Renal pelvis (tissue), 12 donors: ENCODE measurements at places on chromosomes 2 and 18. TPM values are rescaled to one million over a fixed set of nuclear protein-coding genes. Genes with fewer than 3 reads are reported as not detected.
A peak's percentile ranks its signal among the peaks of the same experiment; 100 is the strongest.

DNA sequence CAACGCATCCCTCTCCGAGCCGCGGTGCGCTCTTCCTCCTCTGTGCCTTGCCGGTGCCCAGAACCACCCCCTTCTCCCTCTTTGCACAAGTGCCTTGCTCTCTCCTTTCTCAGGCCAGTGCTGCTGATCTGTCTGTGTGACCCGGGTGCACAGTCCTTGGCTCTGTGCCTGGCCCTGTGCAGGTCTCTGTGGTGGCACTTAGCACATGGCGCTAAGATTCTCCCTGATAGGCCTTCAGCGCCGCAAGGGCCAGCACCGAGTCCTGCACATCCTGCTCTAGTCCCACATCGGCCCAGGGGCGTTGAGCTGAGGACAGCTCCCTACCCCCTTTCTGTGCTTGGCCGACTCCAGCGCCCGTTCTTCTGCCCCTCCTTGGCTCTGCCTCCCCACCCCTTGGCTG, 136.1 kb downstream of the NEDD4L start:
- DNase-seq = no peak

- DNase-seq = no peak
Observed at GRCh38 chr2:216761133-216761532, 65.8 kb upstream of the IGFBP5 start.

DNA sequence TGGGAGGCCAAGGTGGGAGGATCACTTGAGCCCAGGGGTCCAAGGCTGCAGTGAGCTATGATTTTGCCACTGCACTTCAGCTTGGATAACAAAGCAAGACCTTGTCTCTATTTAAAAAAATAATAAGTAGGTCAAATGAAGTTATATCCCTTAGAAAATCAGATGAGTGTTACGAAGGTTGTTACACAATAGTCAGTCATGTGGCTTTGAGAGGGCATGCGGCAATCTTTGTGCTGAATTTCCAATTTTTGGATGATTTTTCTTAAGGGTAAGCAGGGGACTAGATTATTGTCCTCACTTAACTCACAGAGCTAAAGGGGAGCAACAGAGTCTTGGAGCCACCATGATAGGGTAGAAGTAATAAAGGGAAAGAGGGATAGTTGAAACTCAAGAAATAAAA, 71.8 kb downstream of the B3GNT2 start:
- DNase-seq = no peak

GAD1 gene
- polyA plus RNA-seq = 0.68 TPM

GRCh38 chr18:666177-666576, 8.7 kb downstream of the TYMS start:
- no peak for DNase-seq

GRCh38 chr2:9945596-9945995, 5.9 kb upstream of the GRHL1 start:
- no peak for DNase-seq

- DNase-seq = no peak
Observed at GRCh38 chr2:110770404-110770958, 38.1 kb downstream of the ACOXL start.

MGAT4A gene
- 32.0 TPM for polyA plus RNA-seq

DNA sequence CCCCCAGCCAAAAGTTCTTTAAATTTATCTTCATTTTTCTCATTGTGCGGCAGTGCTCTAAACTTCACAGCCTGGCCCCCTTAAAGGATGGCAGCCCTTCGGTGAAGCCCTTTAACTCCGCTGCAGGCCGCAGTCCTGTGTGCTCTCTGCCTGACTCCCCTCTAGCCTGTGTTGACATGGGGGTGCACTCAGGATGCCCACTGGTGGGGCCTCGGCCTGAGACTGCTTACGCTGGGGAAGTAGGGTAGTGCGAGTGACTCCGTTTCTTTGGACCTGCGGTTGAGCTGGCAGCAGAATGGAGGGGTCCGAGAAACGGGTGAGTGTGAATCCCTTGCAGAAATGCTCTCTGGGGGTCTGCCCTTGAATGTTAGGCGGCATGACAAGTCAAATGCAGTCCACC, 5.6 kb downstream of the RAB12 start:
- no peak for DNase-seq

HS6ST1 gene
- 92.9 TPM for polyA plus RNA-seq

FARSB gene
- polyA plus RNA-seq = 25.1 TPM

NLRC4 gene
- polyA plus RNA-seq = 1.2 TPM

GCG gene
- not detected for polyA plus RNA-seq

GRCh38 chr18:77960791-77961410, 711.3 kb downstream of the GALR1 start:
- peak; percentile 62 for DNase-seq

DNA sequence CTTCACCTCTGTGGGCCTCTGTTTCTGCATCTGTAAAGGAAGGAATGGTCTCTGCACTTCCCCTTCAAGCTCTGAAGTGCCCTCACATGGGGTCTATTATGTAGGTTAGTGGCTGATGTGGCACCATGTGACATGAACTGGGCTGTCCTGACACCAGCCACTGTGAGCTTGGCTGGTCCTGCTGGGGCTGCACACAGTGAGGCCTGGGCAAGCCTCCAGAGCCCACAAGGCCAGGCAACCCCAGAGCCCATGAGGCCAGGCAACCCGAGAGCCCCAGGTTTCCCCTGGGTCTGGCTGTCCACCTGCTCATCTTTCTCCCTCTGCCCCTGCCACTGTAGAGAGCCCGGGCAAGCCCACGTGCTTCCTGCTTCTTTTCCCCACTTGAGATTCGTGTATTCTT, 150.1 kb upstream of the SMAD2 start:
- DNase-seq = no peak

DNA sequence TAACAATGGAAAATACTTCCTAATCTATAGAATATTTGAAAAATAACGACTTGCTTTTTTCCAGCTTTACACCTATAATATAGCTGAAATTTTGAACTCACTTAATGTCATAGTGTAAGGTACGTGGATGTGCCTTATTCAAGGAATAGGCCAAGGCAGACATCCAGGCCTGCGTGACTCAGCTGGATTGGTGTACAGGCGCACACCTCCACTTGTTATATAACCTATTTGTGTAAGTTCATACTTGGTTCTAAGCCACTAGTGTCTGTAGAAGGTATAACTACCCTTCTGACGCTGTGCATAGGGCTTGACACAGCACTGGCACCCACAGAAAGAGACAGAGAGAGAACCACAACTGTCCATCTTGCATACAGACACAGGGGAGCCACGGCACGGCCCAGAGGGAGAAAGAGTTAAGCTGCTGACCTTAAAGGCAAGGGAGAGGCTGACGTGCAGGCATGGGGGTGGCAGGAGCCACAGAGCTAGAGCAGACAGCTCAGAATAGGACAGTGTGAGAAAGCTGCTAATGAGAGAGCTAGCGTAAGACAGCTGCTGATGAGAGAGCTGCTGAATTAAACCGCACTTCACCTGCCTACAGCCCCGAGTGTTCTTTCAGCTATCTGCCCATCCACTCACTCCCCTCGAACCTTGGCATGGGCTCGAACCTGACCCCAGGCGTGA, 16.1 kb downstream of the CCDC178 start:
- DNase-seq = no peak
